ENCODE measurements at places on chromosomes 16 and 17.

- DNase-seq: peak; percentile 51
Measured at GRCh38 chr17:29565643-29566472, 979 bp downstream of the ABHD15 start.

GRCh38 chr17:43528319-43528987 lies 17.7 kb downstream of the ETV4 start:
- DNase-seq: no peak

DNA sequence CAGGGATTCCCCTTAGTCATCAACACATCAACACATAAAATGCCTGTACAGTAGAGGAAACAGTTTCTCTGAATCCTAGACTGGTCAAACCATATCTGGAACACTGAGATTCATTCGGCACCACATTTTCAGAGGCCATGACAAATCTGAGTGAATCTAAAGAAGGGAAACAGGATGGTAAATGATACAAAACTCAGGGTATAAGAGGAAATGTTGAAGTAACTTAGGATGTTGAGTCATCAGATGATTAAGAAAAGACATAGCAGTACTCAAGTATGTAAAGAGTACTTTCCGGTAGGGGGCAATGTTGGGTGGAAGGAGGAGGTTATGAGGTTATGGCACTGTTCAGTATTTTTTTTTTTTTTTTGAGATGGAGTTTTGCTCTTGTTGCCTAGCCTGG lies 358.5 kb upstream of the PMFBP1 start:
- no peak for DNase-seq

DNA sequence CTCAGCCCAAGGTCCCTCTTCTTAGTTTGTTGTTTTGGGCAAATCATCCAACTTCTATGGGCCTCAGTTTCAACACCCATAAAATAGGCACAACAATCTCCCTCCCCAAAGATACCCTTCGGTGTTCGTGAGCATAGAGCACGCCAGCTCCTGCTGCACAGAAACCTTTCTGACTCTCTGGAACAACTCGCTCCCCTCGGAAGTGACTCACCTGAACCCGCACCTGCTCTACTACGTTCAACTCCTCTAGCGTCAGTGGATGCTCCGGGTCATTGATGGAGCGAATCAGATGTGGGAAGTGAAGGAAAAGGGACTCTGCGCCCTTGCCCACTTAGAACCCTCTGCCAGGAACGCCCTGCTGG lies 445 bp downstream of the CIAO2B start:
- no peak for DNase-seq

- DNase-seq: no peak
Measured at GRCh38 chr17:33668516-33668915, 375.4 kb upstream of the ASIC2 start.

GRCh38 chr17:62045517-62045916 lies 19.6 kb downstream of the MED13 start:
- no peak for DNase-seq

DNA sequence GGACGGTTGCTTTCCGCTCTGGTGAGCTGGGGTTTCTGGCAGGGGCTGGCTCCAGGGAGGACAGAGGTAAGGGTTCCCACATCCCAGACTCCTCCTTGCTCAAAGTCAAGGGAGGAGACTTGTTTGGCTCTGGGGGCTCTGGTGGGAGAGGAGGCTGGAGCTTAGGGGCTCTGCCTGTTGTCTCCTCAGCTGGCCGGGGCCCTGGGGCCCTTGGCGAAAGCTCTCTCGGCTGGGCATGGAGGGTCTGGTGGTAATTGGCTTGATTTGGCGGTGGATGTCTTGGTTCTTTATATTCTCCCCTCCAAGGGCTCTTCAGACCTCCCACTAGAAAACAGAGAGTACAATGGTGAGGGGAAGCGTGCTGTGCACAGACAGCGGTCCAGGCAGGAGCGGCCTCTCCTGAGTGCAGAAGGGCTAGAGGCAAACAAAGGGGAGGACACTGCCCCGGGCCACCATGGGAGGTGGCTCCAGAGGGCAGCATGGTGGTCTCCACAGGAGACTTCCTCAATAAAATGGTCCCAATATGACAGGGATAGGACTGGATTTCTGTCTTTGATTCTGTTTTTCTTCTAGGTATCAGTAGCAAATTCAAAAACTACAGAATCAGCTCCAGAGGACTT lies 5.7 kb upstream of the SPATA32 start:
- DNase-seq: no peak

GRCh38 chr17:83081684-83082201 lies 2.3 kb downstream of the METRNL start:
- peak; percentile 37 for DNase-seq

GRCh38 chr17:29368926-29369325 lies 21.2 kb upstream of the TAOK1 start:
- DNase-seq: no peak

- DNase-seq: no peak
Measured at GRCh38 chr16:80441935-80442334, 98.9 kb upstream of the DYNLRB2 start.

GRCh38 chr17:72244494-72244893 lies 123.7 kb downstream of the SOX9 start:
- no peak for DNase-seq

- no peak for DNase-seq
Measured at GRCh38 chr17:48604770-48605329, at the start of gene HOXB6. TSS of gene HOXB6 (minus strand) at chr17:48604986. CDS start at chr17:48598150, 6,836 bp downstream.

DNA sequence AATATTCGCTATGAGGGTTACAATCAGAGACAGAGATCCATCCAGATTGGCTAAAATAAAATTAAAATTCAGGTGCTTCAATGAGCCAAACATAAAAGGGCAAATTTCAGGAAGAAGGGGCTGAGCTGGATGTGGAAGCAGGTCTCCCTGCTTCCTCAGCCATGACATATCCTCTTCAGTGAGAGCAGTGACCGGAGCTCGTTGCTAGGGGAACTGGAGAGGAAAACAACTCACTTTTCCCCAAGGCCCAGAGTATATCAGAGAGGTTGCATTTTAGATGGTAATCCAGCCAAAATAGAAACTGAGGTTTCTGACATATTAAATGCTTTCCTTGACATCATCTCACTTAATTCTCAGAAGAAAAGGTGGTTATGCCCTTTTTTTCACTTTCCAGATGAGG lies 503.5 kb downstream of the HS3ST4 start:
- DNase-seq: no peak

- no peak for DNase-seq
Measured at GRCh38 chr17:58643147-58643546, 48.7 kb downstream of the TEX14 start.

DNA sequence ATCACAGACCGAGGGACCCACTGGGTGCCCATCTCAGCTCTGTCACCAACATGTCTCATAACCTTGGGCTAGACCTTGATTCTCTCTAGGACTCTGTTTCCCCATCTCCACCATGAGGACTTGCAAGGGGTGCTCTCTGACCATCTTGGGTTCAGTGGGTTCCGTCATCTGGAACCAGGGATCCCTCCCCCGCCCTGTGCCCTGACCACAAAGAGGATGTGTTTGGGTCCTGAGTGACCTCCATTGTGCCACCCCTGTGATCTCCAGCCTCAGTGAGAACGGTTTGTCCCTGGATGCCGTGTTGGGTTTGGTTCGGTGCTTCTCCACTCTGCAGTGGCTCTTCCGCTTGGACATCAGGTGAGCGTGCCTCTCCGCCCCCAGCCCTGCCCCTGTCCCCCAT lies 49.1 kb upstream of the CPNE2 start:
- DNase-seq: no peak

GRCh38 chr17:611202-611601 lies 103.4 kb downstream of the VPS53 start:
- no peak for DNase-seq

- DNase-seq: no peak
Measured at GRCh38 chr16:69064764-69065313, 40.6 kb upstream of the HAS3 start.

DNA sequence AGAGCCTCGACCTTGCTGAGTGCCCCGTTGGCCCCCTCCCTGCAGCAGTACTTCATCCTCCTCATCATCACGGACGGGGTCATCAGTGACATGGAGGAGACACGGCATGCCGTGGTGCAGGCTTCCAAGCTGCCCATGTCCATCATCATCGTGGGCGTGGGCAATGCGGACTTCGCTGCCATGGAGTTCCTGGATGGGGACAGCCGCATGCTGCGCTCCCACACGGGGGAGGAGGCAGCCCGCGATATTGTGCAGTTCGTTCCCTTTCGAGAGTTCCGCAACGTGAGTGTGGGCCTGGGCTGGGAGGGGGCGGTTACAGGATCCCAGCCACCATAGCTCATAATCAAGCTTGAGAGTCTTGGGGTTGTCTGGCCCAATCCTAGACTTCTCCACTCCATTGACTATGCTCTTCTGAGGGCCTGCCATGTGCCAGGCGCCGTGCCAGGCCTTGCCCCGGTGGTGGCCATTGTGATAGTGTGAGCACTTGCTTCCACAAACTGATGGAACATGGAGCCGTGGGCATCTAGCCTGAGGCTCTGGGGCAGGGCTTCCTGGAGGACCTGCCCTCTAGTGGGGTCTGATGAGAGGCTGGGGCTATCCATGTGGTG lies 39.7 kb downstream of the PSME3IP1 start:
- DNase-seq: no peak

- no peak for DNase-seq
Measured at GRCh38 chr16:52301026-52301425, 245.9 kb downstream of the TOX3 start.

DNA sequence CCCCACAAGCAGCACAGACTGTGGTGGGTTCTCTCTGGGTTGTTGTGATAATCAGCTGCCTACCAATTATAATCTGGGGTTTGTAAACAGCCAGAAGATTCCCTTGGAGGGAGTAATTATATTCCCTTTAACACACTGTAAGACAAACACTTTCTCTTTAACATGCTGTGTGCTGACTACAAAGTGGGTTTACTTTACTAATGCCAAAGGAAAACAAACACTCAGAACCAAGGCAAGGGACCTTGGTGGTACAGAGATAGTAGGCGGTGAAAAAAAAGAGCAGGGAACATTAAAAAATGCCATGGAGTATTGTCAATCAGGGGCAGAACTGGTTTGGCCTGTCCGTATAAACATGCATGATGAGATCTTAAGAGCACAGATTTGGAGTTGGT lies 3.0 kb upstream of the VAT1L start:
- no peak for DNase-seq

DNA sequence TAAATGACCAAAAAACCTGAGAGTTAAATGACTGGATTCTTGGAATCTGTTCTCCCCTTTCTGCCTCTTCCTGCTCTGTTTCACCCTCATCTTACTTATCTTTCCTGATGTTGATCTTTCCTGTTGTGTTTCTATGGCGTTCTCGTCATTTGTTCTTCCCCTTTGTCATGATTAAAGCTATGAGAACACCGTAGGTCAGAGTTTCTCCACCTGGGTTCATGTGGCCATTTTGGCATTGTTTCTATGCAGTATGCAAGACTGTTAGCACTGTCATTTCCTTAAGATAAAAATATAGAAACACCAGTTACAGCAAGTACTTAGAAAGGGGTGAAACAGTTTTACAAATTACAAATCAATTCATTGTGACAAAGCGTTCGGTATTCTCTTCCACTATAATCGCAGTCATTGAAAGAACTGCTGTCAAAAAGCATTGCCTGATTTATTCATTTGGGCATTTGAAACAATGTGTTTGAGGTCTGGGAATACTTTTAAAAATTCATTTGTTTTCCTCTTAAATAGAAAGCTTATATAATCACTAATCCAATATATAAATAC lies 166.0 kb downstream of the PHKB start:
- DNase-seq: no peak

DNA sequence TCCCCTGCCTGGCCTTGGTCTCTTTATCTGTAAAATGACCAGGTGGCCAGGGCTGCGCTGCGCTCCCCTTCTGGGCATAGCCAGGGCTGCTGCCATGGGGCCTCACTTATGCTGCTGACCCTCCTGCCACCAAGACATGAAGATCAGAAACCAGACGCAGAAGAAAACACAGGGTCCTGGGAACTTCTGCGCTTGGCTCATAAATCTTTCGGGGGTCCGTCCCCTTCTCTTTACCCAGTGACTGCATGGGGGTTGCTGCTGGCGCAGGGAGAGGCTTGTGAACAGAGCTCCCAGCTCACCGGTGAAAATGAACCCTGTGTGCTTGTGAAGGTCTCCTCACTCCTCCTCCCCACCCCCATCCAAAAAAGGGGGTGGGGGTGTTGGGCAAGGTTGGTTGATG lies 5.7 kb upstream of the FOXL1 start:
- DNase-seq: no peak

- DNase-seq: no peak
Measured at GRCh38 chr16:28112908-28113307, 49.4 kb upstream of the GSG1L start.

- DNase-seq: no peak
Measured at GRCh38 chr17:66855204-66855603, 20.3 kb downstream of the CACNG5 start.

DNA sequence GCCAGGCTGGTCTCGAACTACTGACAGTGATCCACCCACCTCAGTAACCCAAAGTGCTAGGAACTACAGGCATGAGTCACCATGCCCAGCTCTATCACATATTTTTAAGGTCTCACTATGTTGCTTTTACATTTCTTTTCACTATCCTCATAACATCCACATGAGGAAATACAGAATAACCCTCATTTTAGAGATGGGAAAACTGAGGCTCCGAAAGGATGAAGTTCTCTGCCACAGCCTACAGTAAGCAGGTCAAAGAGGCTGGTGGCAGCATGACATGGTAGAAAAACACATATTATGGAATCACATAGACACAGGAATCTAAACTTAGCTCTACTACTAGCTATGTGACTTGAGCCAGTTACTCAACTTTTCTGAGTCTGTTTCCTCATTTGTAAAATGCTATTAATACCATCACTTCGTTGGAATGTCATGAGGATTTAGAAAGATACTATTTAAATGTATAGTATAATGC lies 32.2 kb downstream of the APPBP2 start:
- no peak for DNase-seq

DNA sequence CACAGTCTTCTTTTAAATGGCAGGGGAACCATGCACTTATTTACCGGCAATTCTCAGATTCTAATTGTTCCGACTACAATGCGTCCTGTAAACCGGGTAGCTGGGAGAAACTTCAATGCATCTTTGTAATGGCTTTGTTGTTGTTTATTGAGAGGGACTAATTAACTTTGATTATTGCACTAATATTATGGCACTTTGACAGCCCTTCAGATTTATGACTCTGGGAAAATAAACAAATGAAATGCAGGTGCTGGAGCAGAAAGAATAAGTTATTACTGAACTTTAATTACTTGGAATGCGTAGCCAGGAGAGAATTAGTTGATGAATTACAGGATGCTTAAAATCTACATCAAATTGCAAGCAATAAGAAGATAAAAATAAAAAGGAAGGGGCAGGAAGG lies 77.0 kb downstream of the WWOX start:
- DNase-seq: no peak

DNA sequence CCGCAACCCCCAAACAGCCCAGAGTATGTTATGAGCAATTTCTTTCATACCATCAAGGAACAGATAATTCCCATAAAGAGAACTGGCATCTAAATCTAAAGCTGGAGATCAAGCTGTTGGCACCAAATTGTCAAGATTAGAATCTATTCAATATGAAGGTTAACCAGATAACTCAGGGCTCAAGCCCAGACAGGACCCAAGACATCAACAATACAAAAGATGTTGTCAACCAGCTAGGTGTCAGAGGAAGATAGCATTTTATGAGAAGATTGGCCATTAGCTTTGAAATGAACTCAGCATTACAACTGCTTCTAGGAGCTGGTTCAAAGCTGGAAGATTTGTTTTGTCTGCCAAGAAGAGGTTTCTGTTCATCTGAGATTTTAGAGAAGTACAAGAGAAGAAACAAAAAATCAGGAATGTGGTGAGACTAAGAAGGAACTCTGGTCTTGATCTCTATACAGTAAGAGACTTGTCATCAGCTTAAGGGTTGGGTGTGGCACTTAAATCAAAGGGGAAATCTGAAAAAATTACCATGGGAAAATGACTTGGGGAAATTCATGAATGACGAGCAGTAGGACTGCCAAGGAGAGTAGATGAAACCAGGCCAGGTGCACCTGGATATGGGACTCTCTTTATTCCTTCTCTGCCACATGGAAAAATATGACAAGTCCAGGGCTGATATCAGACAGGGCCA lies 64.2 kb upstream of the COX10 start:
- no peak for DNase-seq

All from activated gamma-delta T cell treated with Interleukin-2 at 50 U/mL for 16 hours (primary cell).